ENCODE measurements at places on chromosomes 7 and 10.

DNA sequence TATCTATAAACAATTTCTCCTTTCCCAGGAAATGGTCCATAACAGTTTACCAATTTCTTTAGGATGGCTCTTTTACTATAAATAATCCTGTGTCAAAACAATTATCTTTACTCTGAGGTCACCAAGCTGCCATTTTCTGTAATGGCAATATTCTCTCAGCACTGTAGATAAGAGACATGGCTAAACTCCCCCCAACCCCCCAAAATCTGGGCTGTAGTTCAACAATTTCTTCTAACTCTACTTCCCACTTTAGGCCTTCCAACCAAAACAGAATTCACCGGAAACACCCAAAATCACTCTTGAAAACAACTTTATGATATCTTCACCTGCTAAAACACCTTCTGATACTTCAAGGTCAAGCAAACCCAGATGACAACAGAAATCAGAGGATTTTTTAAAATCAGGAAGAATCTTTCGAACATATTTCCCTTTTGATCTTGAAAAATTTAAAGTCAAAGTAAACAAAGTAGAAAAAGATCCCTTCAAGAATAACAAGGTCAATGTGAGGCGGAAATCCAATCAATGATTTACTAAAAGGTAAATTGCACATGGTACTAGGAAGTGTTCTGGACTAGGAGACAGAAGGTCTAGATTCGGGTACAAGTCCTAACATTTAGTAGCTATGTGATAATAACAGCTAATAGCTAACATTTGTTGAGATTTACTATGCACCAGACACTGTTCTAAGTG is 176.8 kb downstream of the CPEB3 start:
- no peak for DNase-seq

- no peak for DNase-seq
Observed at GRCh38 chr7:32519763-32520162, 24.5 kb downstream of the AVL9 start.

DNA sequence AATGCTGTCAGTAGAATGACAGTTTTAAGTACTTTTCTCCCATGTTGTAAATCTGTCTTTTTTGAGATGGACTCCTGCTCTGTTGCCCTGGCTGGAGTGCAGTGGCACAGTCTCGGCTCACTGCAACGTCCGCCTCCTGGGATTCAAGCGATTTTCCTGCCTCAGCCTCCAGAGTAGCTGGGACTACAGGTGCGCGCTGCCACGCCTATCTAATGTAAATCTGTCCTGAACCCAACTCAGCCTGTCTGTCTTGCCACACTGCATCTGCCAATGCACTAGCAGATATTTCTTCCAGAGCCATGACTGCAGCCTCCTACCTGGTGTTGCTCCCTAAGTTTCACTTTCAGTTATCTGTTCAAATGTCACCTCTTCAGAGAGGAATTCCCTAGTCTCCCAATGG is 264.1 kb downstream of the PHF14 start:
- no peak for DNase-seq

GRCh38 chr10:92789786-92790185 is 58.5 kb upstream of the EXOC6 start:
- DNase-seq: no peak

DNA sequence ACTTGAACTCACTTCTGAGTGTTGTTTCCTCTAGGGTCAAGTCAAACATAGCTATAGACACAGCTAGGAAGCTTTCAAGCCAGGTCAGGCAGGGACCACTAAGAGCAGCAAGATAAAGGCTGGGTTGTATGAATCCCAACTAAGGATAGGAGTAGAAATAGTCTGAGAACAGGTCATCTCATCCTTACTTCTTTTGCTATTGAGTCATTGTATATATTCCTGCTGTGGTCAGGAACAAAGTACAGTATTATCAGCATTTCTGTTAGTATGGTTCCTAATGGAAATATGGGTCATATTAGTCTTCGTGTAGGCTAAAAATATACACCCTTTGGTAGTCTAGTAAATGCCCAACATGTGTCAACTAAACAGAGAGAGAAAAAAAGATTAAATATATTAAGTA is 145.3 kb downstream of the BTAF1 start:
- DNase-seq: no peak

- DNase-seq: no peak
Observed at GRCh38 chr7:20793248-20793647, 6.6 kb upstream of the SP8 start.
